ENCODE measurements at places on chromosomes 5 and 9.

DNA sequence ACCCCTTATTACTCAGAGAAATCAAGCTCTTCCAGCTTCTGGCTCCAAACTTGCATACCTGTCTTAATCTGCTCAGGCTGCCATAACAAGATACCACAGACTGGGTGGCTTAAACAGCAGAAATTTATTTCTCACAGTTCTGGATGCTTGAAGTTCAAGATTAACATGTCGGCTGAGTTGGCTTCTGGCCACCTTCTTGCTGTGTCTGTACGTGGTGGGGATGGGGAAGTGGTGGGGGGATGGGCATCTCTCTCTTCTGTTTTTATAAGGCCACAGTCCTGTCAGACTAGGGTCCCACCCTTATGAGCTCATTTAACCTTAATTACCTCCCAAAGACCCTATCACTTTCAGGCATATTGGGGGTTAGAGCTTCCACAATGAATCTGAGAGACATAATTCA, 140.5 kb downstream of the SV2C start:
- no peak for DNase-seq
- no peaks in the 10 kb centered on the region for H3K4me1 ChIP-seq
- no peak overlapping the region for H3K4me3 ChIP-seq

DNA sequence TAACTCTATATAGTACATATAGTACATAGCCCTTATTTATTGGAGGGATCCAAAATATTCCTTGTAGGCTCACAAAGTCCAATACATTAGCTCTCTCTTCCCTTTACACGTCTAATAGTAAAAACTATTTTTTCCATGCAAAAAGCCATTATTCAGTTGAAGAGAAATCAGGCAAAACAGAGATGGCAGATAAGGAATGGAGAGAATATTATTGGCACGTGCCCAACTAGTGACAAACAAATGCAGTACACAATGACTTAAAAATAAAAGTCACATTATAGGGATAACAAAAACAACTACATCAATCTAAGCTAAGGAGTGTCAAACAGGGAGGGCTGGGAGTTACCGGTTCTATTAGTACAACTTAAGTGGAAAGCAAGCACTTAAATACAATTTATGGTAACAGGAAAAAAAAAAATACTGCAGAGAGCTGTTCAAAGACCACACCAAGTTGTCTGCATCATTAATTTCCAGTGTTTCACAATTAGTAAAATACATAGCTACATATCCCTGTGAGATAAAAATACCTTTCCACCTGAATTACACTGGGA, 4.1 kb upstream of the SCAI start:
- H3K27me3 ChIP-seq, result no peaks in the 10 kb centered on the region
- no peak for DNase-seq
- peaks cover 34% of the 10 kb centered on the region for H3K36me3 ChIP-seq
- peaks cover 15% of the 10 kb centered on the region for H3K4me1 ChIP-seq
- H3K27ac ChIP-seq, result no peak overlapping the region

DNA sequence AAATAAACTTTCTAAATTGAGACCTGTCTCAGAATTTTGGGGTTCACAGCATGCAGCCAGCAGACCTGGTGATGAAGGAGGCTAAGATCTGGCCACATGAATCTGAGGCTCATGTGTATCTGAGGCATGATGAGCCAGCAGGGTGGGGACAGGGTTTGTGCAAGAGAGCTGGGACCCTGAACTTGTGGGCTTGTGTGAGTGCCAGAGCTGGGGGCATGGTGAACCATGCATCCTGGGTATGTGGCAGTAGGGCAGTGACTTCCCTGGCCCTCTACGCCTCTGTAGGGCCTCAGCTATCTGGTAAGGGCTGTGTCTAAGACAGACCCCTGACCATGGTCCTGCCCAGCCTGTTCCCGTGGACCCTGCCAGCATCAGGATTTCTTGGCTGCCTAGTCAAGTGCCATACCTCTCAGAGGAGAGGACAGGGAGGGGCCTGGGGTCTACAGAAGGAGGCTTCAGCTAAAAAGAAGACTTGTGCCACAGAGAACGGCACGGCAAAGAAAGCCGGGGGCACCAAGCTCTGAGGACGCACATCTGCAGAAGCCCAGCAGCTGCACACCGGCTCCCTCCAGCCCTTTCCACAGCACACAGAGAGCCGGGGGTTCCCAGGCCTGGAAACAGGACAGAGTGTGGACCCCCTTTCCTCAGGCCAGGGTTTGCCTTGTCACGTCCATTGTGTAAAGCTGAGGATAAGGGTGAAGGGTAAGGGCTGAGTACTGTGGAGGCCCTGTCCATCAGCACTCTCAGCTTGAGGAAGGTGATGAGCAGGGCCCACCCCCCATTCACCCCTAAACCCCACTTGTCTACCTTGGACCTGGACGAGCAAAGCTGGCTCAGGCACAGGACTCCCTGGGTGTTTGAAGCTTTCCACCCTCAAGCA, 130.1 kb downstream of the MRPL36 start:
- DNase-seq, result no peak
- H3K36me3 ChIP-seq, result no peaks in the 10 kb centered on the region
- peaks cover 21% of the 10 kb centered on the region for H3K4me1 ChIP-seq
- no peak overlapping the region for H3K27ac ChIP-seq

DNA sequence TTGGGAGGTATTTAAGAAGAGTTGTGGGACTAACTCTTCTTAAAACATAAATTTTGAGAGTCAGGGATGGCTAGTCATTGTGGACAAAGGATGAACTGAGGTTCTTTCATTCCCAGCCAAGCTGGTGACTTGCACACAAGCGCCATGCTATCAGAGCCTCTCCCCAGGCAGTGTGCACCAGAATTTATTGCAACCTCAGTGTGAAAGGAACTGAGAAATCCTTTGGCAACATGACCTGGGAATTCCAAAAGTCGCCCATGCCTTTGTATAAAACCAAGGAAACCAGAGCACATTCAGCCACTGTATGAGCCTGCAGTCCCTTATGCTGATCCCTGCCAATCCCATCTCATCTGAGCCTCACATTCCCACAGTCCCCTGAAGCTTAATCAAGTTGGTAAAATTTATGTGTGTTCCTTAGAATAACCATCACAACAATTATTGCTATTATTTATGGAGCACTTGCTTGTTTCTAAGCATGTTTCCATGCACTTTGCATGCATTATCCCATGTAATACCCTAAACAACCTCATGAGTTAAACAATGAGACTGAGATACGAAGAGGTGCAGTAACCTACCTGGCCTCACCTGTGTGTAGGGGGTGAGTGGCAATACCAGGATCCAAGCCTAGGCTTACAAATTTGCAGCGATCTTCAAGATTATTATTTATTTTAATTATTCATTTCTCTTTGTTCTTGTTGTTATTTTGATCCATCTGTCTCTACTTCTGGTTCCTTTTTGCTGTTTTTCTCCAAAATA, 116.4 kb downstream of the NTRK2 start:
- no peaks in the 10 kb centered on the region for H3K36me3 ChIP-seq
- H3K4me1 ChIP-seq, result no peaks in the 10 kb centered on the region
- H3K4me3 ChIP-seq, result no peak overlapping the region
- no peak overlapping the region for H3K27ac ChIP-seq
- DNase-seq, result no peak
- no peaks in the 10 kb centered on the region for H3K27me3 ChIP-seq

DNA sequence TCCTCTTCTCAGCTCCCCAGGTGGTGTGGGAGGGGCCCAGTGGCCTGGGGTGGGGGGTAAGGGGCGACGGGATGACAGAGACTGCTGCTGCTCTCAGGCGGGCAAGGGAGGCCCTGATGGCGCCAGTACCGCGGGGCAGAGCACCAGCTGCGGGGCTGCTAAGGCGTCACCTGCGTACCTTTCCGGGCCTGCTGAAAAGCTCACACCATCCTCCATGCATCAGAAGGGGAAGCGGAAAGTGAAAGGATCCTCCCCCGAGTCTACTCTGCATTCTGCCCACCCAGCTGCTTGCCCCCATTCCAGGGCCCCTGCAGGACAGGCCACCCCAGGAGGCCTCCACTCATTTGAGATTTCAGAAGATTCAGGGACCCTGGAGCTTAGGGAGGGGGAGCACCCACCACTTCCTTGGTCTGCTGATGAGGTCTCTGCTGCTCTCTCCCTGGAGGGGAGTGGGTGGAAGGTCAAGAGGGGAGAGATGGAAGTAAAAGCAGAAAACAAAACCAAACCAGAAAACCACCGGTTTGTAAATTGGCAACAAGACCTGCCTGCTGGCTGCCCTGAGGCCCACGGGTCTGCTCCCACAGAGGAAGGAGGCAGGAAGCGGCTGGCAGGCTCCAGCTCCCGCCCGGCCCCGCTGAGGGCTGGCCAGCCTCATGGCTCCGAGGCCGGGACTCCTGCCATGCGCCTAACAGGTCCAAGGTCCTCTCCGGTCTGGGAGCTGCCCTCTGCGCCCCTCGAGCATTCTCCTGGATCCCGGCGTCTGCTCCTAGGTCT, 33.6 kb downstream of the PRRT1B start:
- peaks cover 94% of the 10 kb centered on the region for H3K36me3 ChIP-seq
- H3K27me3 ChIP-seq, result no peaks in the 10 kb centered on the region
- no peak overlapping the region for H3K4me3 ChIP-seq
- peaks cover 7% of the 10 kb centered on the region for H3K4me1 ChIP-seq

- no peak overlapping the region for H3K4me3 ChIP-seq
- H3K27me3 ChIP-seq, result no peaks in the 10 kb centered on the region
- no peaks in the 10 kb centered on the region for H3K4me1 ChIP-seq
- H3K27ac ChIP-seq, result no peak overlapping the region
Measured at GRCh38 chr9:116144555-116144954, 9.0 kb upstream of the PAPPA start.

GRCh38 chr5:87394411-87395165, 18.1 kb downstream of the CCNH start:
- DNase-seq, result no peak
- H3K4me3 ChIP-seq, result no peak overlapping the region
- no peaks in the 10 kb centered on the region for H3K27me3 ChIP-seq
- H3K27ac ChIP-seq, result peak overlapping the region; percentile 15

Measured in stomach (tissue), 19 donors.